ENCODE measurements at places on chromosomes 12 and 14.

GRCh38 chr14:65432361-65432948 is 19.9 kb downstream of the FUT8 start:
- no peak for DNase-seq

DNA sequence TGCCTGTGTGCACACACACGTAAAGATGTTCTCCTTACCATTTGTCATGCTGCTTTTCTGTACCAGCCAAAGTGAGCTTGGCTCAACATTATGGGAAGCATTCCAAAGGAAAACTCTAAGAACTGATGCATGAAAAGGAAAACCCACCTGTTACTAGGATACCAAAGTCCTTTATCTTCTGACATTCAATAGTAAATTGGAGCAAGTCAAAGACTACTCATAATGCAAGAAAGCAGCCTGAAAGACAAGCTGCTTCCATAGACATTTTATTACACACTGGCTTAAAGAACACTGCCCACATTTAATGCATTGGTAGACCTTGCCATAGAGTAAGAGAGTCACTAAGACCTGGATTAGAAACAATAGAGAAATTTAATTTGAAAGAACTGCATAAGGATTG is 159.0 kb downstream of the LRIG3 start:
- no peak for DNase-seq

DNA sequence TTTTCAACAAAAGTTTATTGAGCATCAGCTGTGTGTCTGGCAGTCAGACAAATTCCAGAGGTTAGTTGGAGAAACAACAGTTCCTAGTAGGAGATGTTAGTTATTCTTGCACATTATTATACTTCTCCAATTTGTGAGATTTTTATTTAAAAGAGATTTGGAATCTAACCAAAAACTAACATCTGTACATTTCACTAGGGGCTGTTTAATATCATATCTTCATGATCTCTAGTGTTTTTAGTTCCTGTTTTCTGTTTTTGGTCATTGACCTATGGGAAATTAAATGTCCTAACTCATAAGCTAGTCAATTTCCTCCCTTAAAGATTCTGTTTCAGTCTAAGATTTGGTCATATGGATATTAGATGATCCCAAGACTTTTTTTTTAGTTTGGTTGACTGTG is 34.1 kb upstream of the KLHDC2 start:
- DNase-seq: no peak

GRCh38 chr14:30138567-30138966 is 210.9 kb upstream of the PRKD1 start:
- no peak for DNase-seq

DNA sequence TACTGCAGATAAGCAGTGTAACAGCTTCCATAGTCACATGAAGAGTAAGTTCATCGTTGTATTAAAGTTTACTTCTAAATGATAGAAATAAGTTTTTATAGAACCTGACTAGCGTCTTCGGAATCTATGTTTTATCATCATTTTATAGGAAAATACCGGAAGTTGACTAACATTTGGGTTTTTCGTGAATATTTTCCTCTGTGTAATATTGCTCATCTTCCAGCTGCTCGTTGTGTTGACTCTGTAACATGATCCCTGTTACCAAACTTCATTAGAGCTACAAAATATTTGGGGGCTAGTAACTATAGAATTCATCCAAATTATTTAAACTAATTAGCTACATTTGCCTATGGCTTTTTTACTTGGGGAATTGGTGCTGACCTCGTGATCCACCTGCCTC is 37.2 kb downstream of the DDX51 start:
- DNase-seq: no peak

DNA sequence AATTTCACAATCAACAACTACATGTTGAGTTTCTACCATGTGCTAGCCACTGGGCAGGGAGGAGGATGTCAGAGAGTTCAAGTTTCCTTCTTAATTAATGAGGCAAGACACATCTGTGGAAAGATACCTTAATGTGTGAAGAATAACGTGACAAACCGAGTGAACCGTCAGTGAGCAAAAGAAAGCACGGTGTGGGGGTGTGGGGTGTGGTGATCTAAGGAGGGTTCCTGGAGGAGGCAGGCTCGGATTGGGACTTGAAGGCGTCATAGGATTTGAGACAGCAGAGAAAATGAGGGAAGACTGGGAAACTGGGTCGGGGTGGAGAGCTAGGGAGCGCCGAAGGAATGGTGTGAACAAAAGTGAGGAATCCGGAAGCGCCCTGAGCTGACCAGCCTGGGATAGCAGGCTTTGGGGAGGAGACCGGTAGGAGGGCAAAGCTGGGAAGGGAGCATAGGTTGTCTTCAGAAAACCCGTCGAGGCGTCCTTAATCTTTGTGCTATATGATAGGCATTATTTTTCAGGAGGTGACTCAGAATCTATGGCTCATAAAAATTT is 22.3 kb downstream of the GALNT8 start:
- DNase-seq: no peak

- no peak for DNase-seq
These were observed 11.7 kb upstream of the COL2A1 start for GRCh38 chr12:48015954-48016353.

DNA sequence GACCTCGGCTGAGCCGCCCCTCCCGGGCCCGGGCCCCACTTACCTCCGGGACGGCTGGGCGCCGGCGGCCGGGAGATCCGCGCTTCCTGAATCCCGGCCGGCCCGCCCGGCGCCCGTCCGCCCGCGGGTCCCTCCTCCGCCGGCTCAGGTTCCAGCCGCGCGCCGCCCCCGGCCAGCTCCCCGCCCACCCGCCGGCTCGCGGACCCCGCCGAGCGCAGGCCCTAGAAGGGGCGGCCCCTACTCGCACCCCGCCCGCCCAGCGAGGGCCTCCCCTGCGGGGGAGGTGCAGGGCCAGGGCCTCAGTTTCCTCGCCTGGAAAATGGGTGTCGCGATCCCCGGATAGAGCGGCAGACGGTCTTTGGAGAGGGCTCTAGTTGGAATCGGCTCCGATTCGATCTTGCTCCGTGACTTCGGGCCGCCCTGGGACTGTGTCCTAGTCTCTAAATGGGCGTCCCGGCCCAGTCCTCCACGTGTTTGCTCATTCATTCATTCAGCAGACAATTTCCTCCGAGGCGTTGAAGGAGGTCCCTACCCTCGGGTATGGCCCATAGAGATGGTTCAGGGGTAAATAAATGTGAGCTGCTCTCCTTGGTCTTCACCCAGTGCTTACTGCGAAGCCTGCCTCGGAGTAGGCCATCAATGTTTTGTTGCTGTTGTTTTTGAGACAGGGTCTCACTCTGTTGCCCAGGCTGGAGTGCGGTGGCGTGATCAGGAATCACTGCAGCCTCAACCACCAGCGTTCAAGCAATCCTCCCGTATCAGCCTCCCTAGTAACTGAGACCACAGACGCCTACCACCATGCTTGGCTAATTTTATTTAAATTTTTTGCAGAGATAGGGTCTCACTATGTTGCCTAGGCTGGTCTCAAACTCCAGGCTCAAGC is at the start of gene TRPV4:
TSS of gene TRPV4 (minus strand) at position 92 of the 883 bp plus-strand sequence. CDS start 18,602 bp downstream, outside the sequence.
- DNase-seq: no peak
